ENCODE measurements at places on chromosomes 2 and 18. TPM values are rescaled to one million over a fixed set of nuclear protein-coding genes. Genes with fewer than 3 reads are reported as not detected.

MEP1B gene
- 0.18 TPM for total RNA-seq

DNA sequence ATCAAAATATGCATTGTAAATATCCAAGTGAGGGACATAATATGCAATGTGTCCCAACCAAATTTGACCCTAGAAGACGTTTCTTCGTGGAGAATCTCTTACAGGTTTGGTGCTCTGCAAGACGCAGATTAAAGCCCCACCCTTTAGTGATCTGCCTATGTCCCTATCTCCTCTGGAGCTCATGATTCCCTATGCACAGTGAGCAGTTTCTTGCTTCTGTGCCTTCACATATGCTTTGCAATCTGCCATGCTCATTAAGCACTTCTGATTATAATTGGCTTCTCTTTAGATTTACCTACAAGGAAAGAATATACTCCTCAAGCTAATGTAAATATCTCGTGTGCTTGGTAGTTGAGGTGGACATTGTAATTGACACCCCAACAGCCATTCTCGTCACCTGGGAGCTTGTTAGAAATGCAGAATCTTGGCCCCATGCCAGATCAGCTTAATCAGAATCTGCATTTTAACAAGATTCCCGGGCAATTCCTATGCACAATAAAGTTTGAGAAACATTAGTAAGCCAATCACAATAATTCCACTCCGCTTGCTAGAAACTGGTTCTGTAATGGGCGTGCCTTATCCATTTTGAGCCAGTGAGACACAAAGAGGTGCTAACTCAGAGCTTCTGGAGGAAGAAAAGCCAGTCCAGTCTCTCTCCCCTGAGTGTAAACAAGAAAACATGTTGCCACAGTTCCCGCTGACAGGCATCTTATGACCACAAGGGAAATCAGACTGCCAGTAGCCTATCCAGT lies 2.8 kb upstream of the PUM2 start:
- no peak for DNase-seq

- no peak for DNase-seq
Measured at GRCh38 chr2:48292393-48292792, 237.6 kb upstream of the STON1 start.

DNA sequence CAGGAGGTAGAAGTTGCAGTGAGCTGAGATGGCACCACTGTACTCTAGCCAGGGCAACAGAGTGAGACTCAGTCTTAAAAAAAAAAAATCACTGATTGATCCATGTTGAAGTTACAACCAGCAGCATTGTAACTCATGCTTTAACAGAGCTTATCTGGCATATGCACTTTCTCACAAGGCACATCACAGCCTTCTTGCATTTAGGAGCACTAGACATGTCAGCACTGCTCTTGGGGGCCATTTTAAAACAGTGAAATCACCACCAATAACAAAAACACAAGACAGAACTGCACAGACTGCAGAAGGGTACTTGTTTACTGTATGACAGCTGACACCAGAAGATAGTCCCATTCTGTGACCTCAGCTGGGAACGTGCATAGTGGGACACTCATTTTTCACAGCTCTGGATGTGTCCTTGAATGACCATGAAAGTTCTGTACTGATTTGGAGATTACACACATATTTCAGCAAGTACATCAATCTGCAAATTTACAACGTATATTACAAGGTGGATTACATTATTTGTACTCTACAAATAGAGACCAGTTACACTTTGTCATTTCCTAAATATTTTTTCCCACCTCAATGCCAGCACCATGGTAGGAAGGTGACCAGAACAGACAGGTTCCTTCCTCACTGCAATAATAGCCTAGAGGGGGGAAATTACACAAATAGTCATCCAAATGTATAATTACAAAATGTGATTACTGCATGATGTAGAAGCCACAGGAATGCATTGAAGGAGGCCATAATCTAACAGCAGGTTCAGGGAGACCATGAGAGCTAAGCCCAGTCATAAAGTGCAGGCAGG lies 35.1 kb downstream of the CCBE1 start:
- DNase-seq: no peak

DNA sequence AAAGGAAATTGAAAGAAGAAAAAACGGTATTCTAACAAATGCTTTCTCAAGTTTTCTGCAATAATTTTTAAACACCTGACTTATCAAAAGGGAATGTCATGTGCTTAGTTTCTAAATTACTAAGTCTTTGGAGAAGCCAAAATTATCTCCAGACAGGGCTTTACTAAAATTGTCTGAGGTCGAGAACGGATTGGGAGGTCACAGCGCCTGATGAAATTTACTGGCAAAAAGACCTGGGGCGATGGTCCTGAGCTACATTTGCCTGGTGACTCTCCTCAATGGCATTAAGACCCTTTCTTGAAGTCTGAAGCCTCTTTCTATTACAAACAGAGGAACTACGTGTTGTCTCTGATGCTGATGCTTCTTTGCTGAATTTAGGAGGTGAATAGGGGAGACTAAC lies 291.8 kb upstream of the SESTD1 start:
- no peak for DNase-seq

DNA sequence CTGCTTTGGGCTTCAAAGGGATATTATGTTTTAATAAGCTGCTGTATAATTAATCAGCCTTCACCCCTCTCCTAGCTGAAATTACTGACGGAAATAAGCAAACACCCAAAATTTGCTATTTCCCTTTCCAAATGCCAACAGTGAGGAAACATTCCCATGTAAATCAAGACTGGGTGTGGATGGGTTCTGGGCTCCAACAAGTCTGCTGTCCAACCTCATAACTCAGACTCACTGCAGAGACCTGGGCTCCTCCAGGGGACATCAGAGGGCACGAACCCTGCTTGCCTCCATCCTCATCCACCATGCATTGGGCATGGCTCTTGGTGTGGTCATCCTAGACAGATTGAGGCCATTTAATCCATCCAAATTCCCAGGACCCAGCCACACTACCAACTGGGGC lies 173.7 kb downstream of the C1D start:
- DNase-seq: no peak

- no peak for DNase-seq
Measured at GRCh38 chr2:120037995-120038541, 25.2 kb downstream of the EPB41L5 start.

DNA sequence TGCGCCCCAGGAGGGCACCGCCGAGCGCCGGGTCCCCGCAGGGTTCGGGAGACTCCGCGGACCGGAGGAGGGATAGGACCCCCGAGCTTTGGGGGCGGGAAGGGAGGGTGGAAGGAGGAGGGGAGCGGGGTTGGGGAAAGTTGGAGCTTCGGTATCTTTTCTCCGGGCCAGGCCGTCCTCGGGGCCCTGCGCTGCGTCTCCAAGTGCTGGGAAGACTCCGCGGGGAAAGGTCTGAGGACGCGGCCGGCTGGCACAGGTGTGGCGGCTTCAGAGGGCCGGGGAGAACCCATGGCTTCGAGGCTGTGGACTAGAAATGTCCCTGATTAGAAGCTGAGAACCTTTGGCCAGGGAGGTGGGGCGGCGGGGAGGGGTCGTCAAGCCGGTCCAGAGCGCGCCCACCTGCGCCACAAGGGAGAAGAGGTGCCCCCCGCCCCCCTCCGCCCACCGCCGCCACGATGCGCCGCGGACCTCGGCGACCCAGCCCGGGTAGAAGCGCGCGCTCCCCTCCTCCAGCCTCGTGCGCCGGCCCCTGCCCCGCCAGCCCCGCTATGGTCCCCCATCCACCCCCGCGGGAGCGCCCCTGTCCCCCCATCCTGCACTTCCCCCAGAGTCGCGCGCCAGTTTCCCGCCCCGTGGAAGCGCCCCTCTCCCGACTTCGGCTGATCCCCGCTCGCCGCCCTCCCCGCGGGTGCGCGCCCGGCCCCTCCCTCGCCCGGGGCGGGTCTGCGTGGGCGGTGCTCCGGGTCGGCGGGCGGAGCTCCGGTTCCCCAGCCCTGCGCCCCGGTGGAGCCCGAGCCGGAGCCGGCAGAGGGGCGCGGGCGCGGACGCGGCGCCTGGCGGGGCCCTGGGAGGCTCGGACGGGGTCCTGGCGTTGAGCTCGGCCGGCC lies at the start of gene SNTG2:
Gene SNTG2, plus strand, starts transcription at position 770 of the 887 bp plus-strand sequence. CDS start 148 bp downstream, outside the sequence.
- DNase-seq: no peak

- DNase-seq: no peak
Measured at GRCh38 chr2:165203689-165204559, at the start of gene SCN3A. SCN3A (minus strand) TSS chr2:165204050; CDS start chr2:165176394, 27,656 bp downstream.

Measured in mesothelial cell of epicardium (in vitro differentiated cells).